Activated naive CD8-positive, alpha-beta T cell treated with anti-CD3 and anti-CD28 coated beads, Interleukin-2, amount 50 U/mL, for 16 hours (primary cell): ENCODE measurements at places on chromosomes 3 and 15.

- no peak for DNase-seq
Observed at GRCh38 chr3:126023390-126023789, 54.4 kb downstream of the ROPN1B start.

GRCh38 chr15:38667890-38668850 lies 103.6 kb upstream of the RASGRP1 start:
- no peak for DNase-seq

GRCh38 chr15:99123713-99124451 lies 19.0 kb downstream of the SYNM start:
- no peak for DNase-seq

GRCh38 chr3:143302638-143303171 lies 183.1 kb downstream of the CHST2 start:
- no peak for DNase-seq

DNA sequence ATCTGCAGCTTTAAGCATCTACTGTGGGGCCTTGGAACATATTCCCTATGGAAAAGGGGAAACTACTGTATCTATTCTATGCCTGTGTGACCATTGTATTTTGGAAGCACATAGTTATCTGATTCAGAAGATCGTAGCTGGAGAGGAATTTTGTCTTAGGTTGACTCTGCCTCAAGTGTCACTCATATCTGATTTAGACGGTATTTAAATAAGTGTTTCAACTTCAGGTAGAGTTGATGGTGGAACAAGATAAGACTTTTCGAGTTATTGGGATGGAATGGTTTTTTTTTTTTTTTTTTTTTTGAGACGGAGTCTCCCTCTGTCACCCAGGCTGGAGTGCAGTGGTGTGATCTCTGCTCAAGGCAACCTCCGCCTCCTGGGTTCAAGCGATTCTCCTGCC lies 8.9 kb upstream of the DENND6A start:
- no peak for DNase-seq

DNA sequence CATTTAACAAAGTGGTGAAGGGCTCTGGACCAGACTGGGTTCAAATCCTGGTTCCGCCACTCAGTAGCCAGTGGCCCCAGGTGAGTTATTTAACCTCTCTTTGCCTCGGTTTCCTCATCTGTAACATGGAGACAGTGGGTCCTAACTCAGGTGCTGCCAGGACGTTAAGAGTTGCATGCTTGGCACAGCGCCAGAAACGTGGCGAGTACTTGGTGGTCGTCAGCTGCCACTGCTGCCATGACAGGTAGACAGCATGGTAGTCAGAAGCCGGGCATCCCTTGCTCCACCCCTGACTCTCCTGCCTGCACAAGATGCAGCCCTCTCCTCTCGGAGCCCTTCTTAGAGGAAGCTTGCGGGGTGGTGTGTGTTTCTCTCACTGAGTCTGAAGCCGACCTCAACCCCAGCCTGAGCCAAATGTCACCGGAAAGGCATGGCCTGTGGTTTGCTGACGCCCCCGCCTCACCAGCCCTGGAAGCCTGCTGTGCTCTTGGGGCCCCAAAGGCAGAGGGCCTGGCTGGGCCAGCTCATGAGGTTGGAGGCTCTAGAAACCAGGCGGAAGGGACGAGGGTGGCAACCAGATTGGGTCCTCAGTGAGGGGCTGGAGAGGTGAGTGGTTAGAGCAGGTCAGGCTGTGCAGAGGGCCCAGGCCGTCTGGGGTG lies 160.8 kb upstream of the TLE3 start:
- peak; percentile 51 for DNase-seq

DNA sequence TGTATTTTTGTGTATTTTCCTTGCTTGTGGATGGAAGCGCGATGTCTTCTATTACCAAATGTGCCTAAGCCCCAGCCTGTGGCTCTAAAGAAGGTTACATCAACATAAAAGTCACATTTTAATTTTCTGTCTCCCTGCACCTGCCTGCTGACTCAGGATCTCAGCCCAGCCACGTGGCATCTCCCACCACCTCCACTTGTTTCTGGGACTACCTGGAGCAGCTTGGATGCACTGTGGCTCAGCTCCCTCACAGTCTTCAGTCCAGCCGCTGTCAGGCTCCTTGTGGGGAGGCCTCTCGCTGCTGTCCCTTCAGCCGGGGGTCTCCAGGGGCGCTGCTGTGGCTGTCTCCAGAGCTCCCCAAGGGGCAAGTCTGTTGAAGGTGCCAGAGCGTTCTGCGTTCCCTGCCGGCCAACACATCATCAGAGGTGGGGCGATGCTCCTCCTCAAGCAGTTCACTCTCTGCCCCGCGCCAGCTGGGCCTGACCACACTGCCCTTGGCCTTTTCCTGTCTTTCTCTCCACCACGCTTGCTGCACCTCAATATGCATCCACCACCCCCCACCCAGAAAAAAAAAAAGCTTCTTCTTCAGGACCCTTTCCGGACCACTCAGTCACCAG lies 47.7 kb upstream of the BDH1 start:
- no peak for DNase-seq

GRCh38 chr3:112010636-112011035 lies 11.9 kb downstream of the TAGLN3 start:
- DNase-seq = no peak

GRCh38 chr3:76679541-76679940 lies 360.4 kb upstream of the ROBO2 start:
- no peak for DNase-seq

DNA sequence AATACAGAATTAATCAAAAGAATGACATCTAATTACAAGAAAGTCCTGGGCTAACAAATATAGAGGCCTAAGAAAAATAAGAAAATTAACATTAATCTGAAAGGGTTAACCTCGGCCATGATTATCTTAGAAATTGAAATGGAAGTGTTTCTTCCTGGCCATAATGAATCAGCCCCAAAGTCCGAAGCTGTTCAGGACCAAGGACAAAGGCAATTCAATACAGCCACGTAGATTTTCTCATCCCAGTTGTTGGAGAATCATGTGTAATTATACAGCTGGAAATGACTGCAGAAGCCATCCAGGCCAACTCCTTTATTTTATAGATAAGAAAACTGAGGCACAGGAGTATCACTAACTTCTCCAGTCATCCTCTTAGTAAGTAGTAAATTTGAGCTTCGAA lies 38.0 kb upstream of the GBE1 start:
- DNase-seq = no peak

- no peak for DNase-seq
Observed at GRCh38 chr3:187735837-187736236, 9.4 kb downstream of the BCL6 start.

DNA sequence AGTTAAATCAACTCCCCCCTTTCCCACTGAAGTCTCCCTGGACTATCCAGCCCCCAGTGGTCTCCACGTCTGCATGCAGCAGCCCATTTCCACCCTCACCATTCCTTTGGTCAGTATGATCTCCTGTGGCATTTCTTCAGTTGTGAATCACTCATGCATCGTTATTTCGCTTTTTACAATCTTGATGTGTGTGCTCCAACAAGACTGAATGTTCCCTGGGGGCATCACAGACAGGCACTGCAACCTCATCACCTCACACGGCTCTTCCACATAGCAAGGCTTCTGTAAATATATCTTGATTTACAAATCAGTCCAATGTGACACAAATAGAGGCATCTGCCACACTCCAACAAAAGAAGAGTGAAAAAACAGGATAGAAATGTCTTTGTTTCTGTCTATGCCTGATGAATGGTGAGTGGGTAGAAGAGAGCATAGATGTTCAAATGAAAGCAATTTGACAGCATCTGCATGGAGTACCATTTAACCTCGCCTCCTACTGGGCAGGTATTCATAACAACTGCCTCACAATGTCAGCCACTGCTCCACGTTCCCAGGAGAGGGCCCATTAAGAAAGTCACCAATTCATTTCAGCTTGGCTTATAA lies 5.2 kb downstream of the HEG1 start:
- no peak for DNase-seq

- DNase-seq = no peak
Observed at GRCh38 chr15:31473385-31474058, 146.9 kb downstream of the KLF13 start.

- DNase-seq = no peak
Observed at GRCh38 chr3:132161608-132162007, 126.8 kb upstream of the CPNE4 start.

DNA sequence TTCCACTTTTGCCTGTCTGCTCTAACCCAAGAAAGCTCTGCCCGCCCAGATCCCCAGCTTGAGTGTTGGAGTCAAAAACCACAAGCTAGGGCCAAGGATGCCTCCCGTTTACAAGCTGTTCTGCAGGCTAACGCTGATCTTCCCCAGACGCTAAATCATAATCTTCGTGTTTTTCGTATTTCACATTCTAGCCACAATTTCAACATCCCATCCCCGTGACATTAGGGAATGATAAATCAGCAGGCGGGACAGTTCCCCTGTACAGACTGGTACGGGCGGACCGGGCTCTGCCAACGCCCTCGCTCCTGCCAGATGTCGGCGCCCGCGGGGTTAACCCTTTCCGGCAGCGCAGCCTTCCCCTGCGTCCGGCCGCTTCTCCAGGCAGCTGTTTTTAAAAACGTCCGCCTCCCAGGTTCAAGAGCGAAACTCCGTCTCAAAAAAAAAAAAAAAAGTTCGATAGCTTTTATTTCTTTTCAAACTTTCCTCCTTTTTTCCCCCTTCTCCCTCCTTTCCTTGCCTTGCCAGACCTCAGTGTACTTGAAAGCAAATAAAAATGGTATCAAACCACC lies 81.0 kb upstream of the BNC1 start:
- DNase-seq = no peak

- DNase-seq = no peak
Observed at GRCh38 chr3:179318876-179319275, 4.0 kb upstream of the ZNF639 start.

DNA sequence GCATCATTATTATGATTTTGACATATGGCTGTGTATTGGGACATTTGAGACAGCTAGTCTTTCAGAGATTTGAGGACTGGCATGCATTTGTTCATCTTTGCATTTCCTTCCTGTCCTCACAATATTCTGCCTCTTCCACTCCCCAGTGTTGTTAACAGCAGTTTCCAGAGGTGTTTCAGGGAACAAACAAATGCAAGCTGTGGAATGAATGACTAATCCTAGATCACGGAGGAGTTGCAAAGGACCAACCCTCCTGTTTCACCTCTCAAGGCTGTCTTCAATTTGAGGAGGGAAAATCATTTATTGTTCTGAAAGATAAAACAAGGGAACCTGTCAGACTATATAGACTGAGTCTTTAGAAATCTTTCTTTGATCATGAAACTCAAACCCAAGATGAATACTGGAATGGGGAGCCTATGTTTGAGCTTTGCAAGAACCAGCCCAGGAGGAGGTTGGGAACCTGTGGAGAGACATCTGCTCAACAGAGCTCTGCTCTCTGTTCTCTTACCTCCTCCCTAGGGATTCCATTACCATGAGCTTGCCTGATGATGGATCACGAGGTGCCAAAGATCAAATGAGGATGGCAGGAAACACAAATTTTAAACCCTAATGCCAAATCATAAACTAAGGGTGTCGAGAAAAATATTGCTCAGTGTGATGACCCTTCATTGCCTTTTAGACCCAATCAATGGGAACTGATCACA lies 68.5 kb downstream of the SLC7A14 start:
- DNase-seq = no peak

- no peak for DNase-seq
Observed at GRCh38 chr15:58462973-58463663, 31.3 kb downstream of the LIPC start.

GRCh38 chr3:16888785-16889607 lies 4.2 kb downstream of the PLCL2 start:
- DNase-seq = no peak

DNA sequence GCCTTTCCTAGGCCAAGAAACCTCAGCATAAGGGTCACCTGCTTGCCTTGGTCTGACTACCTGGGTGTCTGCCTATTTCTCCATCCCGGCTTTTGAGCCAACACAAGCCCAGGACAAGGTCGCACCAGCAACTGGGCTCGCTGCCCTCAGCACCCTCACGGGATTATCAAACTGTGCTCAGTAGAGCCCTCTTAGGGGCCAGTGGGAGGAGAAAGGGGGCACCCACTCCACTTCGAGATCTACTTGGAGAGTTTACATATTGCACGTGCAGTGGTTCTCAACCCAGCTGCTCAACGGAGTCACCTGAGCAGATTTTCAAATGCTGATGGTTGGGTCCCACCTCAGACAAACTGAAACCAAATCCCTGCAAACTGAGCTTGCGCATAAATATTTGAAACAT lies 31.1 kb downstream of the TSPAN3 start:
- no peak for DNase-seq

DNA sequence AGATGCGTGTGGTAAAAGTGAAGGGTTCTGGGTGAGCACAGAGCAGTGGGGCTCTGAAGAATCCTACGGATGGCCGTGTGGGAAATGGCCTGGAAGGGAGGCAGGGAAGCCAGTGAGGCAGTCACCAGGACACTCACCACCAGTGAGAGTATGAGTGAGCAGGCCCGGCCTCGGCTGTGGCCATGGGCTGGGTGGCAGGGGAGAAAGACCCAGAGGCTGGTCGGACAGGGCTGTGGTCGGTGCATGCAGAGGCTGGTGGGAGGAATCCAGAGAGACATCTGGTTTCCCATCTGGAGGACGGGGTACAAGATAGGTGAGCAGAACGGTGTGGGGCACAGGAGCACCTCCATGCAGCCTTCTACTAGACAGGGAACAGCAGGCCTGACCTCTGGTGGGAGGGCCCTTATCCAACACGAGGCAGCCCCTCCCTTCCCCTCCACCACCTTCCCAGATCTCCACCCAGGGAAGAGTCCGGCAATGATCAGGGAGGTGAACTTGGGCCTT lies 10.1 kb downstream of the PCSK6 start:
- DNase-seq = no peak

DNA sequence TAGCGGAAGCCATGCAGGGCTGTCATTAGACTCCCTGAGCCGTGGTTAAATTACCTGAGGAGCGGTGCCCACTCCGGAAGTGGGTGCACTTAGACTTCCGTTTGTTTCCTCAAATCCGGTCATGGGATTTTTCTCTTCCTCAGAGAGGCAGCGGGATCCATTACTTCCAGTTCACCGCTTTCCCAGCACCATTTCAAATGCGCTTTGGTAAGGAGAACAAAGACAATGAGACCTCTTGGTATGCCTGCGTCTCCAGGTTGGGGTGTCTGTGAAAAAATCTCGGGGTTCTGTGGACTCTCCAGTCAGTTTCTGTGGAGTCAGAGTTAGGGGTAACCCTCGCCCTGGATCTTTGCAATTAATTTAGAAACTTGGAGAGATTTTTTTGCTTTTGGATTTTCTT lies 132.3 kb upstream of the PTPRG start:
- no peak for DNase-seq

DNA sequence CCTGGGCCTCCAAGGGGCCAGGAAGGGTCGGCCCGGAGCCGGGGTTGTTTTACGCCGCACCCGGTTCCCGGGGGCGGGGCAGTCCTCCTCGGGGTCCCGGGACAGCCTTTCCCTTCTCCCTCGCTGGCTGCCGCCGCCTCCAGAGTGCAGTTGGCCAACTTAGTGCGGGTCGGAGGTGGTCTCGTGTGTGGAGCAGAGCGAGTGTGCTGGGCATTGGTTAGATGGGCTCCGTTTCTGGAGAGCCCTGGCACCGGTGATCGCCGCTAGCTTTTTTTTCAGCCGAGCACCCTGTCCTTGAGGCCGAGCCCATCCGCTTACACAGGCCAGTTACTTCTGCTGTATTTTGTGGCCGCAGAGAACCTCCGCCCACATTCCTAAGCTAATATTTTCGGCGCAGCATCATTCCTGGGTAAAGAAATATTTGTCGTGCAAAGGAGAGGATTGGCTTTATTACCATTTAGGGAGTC lies 585 bp downstream of the KIF23 start:
- no peak for DNase-seq

GRCh38 chr3:10774129-10774670 lies 41.8 kb upstream of the SLC6A11 start:
- no peak for DNase-seq
